DMS153 (cell line): ENCODE measurements at places on chromosomes 6 and 20.

DNA sequence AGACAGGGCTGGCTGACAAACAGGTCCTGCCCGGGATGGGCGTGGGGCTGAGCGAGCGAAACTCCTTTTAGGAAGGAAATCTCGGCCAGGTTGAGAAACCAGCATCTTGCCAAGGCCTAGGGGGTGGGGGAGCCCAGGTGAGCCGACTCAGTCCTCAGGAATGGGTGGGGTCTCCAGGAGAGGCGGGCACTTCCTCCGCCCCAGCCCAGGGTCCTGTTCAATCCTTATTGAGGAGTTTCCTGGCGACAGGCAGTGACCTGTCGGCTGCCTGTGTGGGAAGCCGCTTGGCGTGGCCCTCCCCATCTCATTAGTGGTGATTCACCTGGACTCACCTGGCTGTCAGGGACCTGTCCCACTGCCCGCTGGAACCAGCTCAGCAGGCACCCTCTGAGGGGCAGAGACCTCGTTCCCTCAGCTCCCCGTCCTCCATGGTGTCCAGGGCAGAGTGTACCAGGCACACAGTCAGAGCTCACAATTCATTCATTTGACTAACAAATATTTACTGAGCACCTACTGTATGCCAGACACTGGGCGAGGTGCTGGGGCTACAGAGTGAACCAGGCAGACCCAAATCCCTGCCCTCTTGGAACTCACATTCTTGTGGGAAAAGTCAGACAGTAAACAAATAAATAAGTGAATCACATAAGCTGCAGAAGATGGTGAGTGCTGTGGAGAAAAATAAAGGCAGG, 51.1 kb downstream of the FGD2 start:
- DNase-seq = no peak

DNA sequence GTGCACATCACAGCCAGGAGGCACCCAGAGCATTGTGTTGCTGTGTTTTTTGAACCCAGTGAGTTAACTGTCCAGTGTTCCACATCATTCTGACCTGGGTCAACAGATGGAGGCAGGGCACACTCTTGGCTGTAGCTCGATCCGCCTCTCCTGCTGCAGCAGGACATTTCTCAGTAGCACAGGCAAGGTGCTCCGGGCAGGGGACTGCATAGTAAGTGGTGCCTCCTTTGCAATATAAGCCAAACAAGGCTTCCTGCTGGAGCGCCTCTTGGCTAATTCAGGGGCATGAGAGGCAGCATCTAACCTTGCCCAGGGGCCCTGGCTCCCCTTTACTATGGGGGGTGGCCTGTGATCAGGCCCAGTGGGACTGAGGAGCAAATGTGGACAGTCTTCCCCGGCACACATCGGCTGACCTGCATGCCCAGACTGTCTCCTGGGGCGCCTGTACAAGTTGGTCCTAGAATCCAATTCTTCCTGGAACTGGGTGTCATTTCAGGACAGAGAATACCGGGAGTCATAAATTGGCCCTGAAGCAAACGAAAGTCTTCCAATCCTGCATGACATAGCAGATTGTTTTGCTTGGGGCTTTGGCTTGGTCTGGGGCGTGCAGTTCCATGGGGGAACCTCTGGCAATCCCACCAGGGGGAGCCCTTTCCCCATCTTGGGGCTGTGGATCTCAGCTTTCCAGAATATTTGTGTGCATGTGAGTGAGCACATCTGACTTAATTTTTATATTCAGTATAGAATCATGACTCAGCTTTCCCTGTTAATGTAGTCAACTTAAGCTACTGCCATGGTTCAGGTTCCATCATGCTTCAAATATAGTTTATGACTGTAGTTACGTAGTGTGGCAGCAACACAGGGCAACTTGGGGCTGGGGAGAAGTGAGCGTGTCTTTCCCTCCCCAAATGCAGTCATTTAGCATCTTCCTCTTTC, 56.0 kb upstream of the DDR1 start:
- peak; percentile 20 for DNase-seq

DNA sequence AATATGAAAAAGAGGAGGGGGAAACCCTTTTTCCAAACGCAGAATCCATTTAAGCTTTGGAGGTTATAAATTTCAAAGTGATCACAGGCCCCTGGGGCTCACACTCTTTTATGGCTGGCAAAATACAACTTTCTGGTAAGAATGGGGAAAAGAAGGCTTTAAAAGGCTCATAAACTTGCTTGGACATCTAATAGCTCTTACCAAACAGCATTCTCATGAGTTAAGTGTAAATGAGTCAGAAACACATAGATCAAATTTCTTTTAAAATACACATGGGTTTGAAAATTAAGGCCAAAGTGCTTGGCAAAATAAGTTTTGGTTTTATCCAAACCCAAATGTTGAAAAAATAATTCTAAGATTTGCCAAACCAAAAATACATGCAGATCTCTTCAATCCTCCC, 154.6 kb downstream of the SOBP start:
- no peak for DNase-seq

GRCh38 chr6:32519118-32519909, 10.8 kb downstream of the HLA-DRB5 start:
- DNase-seq = no peak

- DNase-seq = peak; percentile 44
These were observed 17.8 kb upstream of the ASF1A start for GRCh38 chr6:118876198-118876597.

DNA sequence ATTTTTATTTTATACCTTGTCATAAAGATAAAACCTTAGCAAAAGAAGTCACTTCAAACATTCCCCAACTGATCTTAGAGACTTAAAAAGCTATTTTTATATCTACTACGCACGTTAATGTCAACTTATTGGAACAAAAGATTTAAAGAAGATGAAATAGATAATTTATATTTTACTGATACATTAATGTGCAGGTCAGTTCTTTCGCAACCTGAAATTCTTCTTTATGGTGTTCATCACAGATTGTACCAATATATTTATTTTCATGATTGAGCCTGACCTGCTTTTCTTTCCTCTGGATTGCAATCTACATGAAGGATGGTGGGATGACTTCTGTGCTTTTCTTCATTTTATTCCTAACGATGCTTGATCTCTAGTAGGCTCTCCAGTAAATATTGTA, 596.3 kb downstream of the PHF3 start:
- DNase-seq = no peak

DNA sequence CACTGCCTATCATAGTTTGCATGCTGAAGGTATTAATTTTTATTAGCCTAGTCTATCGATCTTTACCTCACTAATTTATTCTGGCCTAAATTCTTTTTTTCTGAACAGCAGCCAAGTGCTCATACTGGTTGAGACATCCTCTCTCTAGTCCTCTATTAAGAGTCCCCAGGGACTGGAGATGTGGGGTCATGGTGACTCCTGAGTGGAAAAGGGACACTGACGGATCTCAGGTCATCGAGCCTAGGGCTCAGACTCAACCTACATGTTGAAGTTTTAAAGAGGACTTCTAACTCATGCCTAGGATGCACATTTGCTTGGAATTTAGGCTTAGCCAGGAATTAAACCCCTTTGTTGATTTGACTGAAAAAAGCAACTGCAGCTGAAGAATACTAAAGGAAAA, 378.1 kb downstream of the BTBD9 start:
- DNase-seq = no peak

- no peak for DNase-seq
These were observed 146.8 kb downstream of the RPS12 start for GRCh38 chr6:132961122-132961521.

DNA sequence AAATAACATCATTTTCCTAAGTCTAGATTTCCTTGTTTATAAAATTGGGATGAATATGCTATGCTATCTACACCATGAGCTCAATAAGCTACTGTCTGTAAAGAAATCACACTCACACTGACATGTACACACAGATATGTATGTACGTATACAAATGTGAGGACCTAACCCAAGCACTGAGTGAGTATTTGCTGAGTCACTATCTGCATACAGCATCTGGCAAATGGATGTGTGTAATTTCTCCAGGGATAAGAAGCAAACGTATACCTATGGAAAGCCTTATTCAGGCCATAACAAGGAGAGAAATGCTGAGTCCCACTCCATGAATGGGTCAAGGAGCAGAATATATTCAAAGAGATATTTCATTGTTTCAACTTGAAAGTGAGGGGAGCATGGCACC, 153.9 kb downstream of the LPA start:
- DNase-seq = no peak
